ENCODE measurements at places on chromosomes 7 and 10. TPM values are rescaled to one million over a fixed set of nuclear protein-coding genes. Genes with fewer than 3 reads are reported as not detected.

- no peak for DNase-seq
These were observed 748 bp downstream of the PHTF2 start for GRCh38 chr7:77799078-77799964.

DNA sequence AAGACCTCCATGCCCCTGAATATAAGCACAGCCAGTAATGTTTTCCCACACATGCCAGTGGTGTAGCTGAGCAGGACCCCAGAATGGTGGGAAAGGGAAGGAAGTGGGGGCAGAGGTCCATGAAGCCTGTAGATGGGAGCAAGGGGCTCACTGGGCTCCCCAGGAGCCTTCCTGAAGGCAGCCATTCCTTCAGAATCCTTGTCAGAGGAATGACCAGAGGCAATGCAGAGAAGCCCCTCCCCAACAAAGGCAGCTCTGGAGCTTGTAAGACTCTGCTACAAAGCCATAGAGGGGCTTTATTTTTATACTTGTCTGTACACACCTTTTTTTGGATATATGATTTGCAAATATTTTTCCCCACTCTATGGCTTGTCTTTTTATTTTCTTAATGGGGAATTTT is 165.0 kb upstream of the TCF7L2 start:
- no peak for DNase-seq

GRCh38 chr10:76299501-76299900 is 868.1 kb downstream of the LRMDA start:
- no peak for DNase-seq

- no peak for DNase-seq
These were observed 1.3 kb downstream of the SH2B2 start for GRCh38 chr7:102287981-102288278.

SSBP1 gene
- 80.2 TPM for total RNA-seq

DNA sequence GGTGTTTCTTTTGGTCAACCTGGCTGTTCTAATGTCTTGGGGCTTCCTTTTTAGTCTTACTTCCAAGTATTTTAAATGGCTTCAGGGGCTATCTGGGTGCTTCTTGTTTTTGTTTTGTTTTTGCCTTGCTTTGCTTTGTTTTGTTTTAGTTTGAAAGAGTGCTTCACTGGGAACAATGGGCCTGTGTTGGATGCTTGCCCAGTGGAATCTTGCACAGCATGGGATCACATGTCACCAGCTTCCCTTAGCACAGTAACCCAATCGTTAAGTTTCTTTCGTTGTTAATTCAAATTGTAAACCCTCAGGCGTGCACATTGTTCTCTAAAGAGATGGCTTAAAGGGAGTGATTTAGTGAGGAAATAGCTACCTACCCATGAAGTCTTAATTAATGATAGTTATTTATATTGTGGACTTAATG is 8.9 kb downstream of the COL17A1 start:
- DNase-seq, result no peak

GRCh38 chr7:138538997-138539644 is 79.1 kb downstream of the TRIM24 start:
- no peak for DNase-seq

GRCh38 chr7:107559864-107560263 is 3.9 kb downstream of the COG5 start:
- DNase-seq, result no peak

TAS2R3 gene
- 0.61 TPM for total RNA-seq

GRCh38 chr7:44622342-44623151 is 16.1 kb downstream of the OGDH start:
- no peak for DNase-seq

SOSTDC1 gene
- total RNA-seq, result not detected

ING3 gene
- total RNA-seq, result 14.3 TPM

DNA sequence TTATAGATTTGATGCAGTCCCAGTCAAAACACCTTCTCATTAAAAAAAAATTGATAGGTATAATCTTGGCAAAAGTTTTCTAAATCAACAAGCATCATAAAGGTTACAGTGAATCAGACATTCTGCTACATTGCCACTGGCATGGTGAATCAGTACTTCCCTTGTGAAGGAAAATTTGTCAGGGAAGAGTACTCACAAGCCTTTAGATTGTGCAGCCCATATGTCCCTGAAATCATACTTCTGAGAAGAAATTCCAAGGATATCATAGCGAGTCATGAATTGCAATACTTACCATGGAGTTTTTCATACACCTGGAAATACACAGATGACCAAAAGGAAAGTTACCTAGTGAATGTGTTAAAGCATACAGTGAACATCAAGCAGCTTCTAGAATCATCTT is 17.2 kb downstream of the VSTM2A start:
- DNase-seq, result no peak
